ENCODE measurements at places on chromosomes 16 and 17.

GRCh38 chr16:90053902-90054500 lies 23.1 kb downstream of the PRDM7 start:
- no peak for DNase-seq

DNA sequence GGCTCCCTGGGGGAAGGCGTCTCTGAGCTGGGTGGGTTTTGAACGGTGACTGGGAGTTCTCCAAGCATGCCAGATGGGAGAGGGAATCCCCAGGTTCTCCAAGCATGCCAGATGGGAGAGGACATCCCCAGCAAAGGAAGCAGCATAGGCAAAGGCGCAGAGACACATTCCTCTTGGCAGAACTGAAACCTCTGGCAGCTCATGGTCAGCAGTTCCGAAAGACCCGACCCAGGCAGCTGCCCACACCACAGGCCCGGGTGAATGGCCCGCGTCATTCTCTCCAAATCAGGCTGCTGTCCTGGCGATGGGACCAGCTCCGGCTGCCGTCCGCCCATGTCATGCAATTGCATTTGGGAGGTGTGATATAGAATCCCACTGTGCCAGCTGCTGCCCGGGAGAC lies 8.0 kb downstream of the ZNF469 start:
- DNase-seq: no peak

GRCh38 chr16:34803683-34804416 lies 1344.4 kb downstream of the TP53TG3F start:
- DNase-seq: peak; percentile 0

DNA sequence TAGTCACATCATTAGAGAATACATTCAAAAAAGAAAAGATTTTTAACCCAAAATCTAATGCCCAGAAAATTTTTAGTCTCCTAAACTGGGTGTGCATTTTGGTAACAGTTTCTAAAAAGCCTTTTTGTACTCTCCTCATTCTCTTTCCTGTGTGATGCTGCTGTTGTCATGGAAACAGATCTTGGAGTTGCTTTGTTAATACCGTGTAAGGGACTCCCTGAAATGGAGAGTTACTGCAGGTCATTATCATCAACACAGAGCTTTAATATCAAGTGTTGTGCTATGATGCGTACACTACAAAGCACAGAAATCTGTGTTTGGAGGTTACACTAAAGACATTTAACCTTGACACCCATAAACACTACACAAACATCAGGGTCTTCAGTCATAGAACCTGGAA lies 216.3 kb downstream of the PRKCA start:
- peak; percentile 49 for DNase-seq

GRCh38 chr16:11342021-11342855 lies 3.0 kb upstream of the RMI2 start:
- no peak for DNase-seq

GRCh38 chr17:36048066-36048465 lies 16.0 kb upstream of the CCL18 start:
- no peak for DNase-seq

GRCh38 chr16:15707332-15707731 lies 57.3 kb downstream of the NDE1 start:
- DNase-seq: no peak

- DNase-seq: no peak
These were observed 19.6 kb upstream of the N4BP1 start for GRCh38 chr16:48629531-48629930.

DNA sequence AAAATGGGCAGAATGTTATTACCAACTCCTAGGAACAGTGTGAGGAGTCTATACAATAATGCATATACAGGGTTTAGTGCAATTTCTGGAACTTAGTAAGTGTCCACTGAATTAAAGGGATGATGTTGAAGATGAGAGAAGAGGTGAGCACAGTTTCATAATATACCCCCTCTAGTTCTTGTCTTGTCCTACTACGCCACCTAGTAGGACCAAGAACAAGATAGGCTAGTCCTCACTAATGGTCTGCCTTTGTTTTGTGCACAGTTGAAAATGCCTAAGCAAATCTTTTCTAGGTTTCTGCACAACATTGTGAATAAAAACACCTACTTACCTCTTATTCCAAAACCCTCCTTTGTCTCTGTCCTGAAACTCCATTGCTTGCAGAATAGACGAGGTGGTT lies 670.2 kb downstream of the CDH8 start:
- DNase-seq: no peak

DNA sequence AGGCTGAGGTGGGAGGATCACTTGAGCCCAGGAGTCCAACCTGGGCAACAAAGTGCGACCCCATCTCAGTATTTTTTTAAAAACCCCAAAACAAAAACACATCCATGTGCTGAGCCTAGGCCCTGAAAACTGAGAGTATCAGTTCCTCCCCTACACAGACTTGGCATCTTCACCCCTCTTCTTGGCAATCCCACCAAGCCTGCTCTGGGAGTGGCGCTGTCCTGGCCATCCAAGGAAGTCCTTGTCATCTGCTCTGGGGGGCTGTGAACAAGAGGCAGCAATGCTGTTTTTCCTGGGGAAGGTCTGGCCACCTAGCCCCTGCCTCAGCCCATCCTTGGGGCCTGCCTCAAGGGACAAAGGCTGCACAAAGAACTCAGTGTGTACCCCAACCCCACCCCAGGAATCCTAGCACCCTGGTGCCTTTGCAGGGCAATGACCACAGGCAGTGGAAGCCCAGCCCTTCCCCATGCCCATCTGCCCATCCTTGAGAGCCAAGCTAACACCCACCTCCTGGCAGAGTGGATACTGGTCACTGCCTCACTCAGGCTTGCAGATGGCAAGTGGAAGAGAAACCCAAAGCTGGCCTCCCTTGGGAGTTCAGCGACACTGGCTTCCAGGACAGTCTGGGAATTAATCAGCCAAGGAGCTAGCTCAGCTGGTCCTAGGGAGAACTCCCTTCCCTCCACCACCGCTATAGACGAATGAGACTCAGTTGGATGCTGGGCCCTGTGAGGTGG lies 14.8 kb upstream of the GFOD2 start:
- no peak for DNase-seq

- no peak for DNase-seq
These were observed 825.4 kb downstream of the KCNJ18 start for GRCh38 chr17:22517716-22518115.

- DNase-seq: peak; percentile 91
These were observed 787 bp downstream of the NT5C start for GRCh38 chr17:75130632-75131277.

GRCh38 chr17:58710948-58711552 lies 18.6 kb downstream of the RAD51C start:
- DNase-seq: peak; percentile 49

GRCh38 chr17:50310455-50311111 lies 35.3 kb upstream of the XYLT2 start:
- no peak for DNase-seq

- DNase-seq: no peak
These were observed 57.9 kb upstream of the KCNJ16 start for GRCh38 chr17:70017112-70017511.

DNA sequence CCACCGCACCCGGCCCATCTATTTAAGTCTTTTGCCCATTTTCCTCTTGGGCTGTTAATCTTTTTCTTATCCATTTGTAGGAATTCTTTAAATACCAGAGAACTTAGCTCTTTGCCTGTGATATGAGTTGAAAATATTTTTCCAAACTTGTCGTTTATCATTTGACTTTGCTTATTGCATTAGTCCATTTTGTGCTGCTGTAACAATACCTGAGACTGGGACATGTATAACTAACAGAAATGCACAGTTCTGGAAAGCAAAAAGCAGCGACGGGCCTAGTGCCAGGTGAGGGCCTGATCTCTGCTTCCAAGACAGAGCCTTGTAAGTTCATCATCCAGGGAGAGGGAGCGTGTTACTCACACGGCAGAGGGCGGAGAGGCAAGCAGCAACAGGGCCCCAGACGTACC lies 25.6 kb upstream of the BHLHA9 start:
- DNase-seq: no peak

DNA sequence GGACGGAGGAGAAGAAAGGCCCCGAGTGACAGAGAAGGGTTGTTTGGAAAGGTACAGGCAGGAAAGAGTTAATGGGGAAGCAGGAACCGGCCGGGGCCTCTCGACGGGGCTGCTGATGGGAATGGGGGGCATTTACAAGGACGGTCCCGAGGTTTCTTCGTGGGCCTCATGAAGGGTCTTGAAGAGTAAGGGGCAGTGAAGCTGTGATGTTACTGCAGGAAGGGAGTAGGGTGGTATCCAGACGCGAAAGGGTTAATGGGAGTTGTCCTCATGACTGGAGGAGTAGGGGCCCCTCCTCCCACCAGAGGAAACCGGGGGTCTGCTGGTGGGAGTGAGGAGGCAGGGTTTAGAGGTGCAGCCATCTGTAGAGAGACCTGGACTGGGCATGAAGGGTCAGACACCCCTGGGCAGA lies 481 bp downstream of the PDK2 start:
- peak; percentile 80 for DNase-seq

DNA sequence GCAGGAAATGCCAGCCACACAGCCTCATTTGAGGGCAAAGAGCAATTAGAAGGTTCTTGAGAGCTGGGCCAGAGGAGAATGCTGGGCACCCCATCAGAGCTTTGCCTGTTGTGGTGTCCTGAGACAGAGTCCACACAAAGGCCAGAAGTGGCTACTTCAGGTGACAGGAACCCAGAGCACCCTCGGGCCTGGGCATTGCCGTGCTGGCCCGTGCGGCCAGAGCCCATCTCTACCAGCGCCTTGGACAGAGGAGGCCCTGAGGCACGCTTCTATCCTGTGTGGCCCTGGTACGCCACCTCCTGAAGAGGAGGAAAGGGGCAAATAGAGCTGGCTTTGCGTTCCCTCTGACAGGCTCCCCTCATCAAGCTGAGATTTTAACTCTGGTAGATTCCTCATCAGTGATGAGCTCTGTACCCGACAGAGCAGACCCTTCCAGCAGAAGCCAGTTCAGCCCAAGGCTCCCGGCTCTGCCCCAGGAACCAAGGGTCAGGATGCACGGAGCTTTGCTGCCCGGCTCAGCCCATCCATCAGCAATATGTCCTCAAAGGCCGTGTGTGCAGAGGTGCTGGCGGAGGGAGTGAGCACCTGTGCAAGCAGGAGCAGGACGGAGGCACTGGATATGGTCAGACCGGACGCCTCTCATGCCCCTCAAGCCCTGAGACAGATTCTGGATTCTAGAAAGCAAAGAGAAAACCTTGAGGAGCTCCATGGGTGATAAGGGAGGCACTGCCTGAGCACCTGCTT lies 3.4 kb upstream of the RASD1 start:
- DNase-seq: no peak

DNA sequence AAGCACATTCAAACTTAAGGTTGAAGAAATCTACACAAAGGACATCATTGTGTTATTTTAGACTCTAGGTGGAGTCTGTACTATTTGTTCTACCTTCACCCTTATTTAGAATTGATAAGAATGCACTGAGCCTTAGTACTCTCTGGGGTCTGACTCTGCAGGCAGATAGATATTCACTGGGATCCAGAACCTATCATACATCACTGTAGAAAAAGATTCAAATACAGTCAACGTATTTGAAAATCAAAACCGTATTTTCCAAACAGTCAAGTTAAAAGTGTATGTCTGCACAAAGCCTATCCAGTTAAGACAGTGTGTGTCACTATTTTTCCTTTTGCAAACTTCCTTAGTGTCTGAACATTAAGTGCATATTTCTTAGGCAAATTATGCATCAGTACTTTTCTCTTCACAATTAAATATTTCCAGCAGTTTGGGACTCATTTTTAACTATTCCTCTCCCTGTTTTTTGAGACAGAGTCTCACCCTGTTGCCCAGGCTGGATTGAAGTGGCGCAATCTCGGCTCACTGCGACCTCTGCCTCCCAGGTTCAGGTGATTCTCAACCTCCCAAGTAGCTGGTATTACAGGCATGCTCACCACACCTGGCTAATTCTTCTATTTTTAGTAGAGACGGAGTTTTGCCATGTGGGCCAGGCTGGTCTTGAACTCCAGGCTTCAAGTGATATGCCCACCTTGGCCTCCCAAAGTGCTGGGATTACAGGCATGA lies 22.3 kb downstream of the MOSMO start:
- DNase-seq: no peak

GRCh38 chr16:8963821-8964441 lies at the start of gene USP7:
Gene USP7 (minus strand): TSS chr16:8963906. CDS start chr16:8963285, 621 bp downstream.
- DNase-seq: peak; percentile 98
